ENCODE measurements at places on chromosomes 16 and 17. TPM values are rescaled to one million over a fixed set of nuclear protein-coding genes. Genes with fewer than 3 reads are reported as not detected.

DNA sequence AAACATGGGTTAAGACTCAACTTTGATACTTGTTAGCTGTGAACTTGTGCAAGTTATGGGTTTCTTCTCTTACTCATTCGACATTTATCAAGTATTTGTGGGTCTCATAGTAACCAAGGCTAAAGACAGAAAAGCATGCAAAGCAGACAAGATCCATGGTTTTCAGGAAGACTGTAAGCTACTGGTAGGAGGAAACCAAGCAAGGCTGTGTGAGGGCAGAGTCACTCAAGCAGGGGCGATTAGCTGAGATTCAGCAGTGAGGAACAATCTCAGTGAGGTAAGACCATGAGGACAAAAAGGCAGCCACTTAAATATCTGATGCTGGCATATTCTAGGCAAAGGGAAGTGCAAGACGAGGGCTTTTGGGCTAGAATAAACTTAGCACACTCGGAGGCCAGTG lies 29.5 kb downstream of the MBTD1 start:
- no peak for ATAC-seq

GRCh38 chr16:48081656-48082055 lies 74.1 kb downstream of the ABCC12 start:
- no peak for ATAC-seq

Gene GUCY2D
- 0.15 TPM for total RNA-seq

Gene CTCF
- 49.4 TPM for total RNA-seq

Gene HID1
- 2.8 TPM for total RNA-seq

Measured in activated T-helper 17 cell treated with anti-CD3 and anti-CD28 coated beads, Interleukin-2, amount 50 U/mL, for 72 hours (primary cell).